ENCODE measurements at places on chromosomes 6 and 20.
A peak's percentile ranks its signal among the peaks of the same experiment; 100 is the strongest.

GRCh38 chr6:45924763-45925342, 90.8 kb downstream of the CLIC5 start:
- DNase-seq = no peak

- DNase-seq = no peak
Observed at GRCh38 chr6:37218511-37218910, 39.1 kb upstream of the TBC1D22B start.

- no peak for DNase-seq
Observed at GRCh38 chr6:70456735-70457134, 43.4 kb downstream of the FAM135A start.

DNA sequence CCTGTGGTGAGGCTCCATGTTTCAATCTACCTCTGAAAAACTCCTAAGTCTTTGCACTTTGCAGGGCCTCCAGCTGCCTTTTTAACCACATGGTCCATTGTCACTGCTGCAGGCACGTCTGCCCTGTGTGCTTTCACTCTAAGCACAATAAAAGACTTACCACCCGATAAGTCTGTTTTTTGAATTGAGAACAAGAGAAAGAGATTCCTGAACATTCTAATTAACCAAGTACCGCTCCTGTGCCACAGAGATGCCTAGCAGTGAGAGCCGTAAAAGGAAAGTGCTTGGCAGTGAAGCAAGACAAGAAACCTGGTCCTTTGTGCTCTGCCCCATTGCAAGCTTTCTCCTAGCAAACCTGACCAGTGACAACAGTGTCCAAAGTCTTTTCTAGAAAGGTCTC, 487.6 kb upstream of the FLRT3 start:
- no peak for DNase-seq

DNA sequence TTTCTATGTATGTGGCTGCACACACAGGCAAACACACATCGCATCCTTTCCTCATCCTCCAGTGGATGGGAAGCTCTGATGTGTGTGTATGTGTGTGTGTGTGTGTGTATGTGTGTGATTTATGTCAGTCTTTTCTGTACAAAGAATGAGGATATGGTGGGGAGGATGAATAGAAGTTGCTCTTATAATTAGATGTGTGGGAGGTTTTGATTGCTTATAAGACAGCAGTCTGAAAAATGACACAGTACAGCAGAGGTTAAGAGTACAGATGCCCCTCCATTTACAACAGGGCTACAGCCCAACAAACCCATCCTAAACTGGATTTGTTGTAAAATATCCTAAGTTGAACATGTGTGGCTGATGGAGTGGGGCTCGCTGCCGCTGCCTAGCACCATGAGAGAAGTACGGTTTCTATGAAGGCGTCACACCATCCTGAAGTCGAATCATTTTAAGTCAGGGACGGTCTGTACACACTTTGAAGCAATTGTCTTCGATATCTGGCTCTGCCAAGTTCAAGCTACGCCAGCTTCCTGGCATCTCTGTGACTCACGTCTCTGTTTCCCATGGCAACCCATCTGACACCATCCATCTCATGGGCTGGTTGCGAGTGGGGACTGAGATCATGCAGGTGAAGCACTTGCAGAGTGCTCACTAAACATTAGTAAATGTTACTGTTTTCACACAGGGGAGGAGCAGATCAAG, 252.6 kb downstream of the MYLK4 start:
- peak; percentile 23 for DNase-seq

- no peak for DNase-seq
Observed at GRCh38 chr20:35956616-35957015, 2.3 kb upstream of the SCAND1 start.

DNA sequence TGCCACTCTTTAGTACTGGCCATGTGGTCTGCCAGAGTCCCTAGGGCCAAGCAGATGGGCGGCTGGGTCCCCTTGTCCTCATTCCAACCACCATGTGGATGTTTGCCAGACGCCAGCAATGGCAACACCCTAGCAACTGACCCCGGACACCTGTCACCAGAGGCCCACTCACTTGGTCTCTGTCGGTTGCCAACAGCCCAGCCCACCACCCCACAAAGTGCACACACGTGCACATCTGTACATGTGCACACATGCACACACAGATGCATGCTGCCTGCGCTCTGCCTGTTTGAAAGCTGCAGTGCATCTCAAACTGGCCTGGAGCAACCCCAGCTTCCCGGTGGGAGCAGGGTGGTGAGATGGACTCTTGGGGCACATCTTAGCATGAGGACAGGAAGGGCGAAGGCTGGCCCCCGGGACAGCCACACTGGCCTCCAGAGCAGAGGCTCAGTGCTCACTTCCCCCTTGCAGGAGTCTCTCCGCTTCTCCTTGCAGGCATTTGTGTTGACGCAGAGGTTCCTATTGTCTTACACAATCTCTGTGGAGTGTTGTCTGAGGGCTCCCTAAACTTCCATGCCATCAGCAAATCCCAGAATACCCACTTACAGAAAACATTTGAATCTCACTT, 54.0 kb downstream of the PSMG4 start:
- DNase-seq = peak; percentile 49

- DNase-seq = no peak
Observed at GRCh38 chr6:34554291-34555006, 1.7 kb downstream of the SPDEF start.

GRCh38 chr6:7243179-7243981, 69.6 kb downstream of the SSR1 start:
- DNase-seq = no peak

DNA sequence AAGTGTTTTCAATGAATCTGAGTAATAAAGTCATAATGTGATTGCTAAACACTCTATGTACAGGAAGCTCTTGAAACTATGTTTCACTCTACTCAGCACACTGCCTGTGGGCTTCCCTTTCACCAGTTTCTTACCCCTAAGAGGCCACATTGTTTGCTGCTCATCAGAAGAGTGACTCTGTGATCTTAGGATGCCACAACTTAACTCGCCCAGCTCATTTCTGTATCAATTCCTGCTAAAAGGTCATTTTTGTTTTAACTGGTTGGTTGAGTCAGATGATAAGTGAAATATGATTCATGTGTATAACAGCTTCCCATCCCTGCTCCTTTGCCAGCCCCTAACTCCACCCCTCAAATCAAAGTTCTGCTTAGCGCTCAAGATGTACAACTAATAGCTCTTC, 9.8 kb upstream of the NDUFAF4 start:
- DNase-seq = no peak

- DNase-seq = no peak
Observed at GRCh38 chr20:38501858-38502436, 29.3 kb downstream of the RALGAPB start.

- no peak for DNase-seq
Observed at GRCh38 chr20:43894491-43894890, 20.2 kb upstream of the TOX2 start.

- no peak for DNase-seq
Observed at GRCh38 chr6:44698602-44699001, 311.1 kb downstream of the CDC5L start.

DNA sequence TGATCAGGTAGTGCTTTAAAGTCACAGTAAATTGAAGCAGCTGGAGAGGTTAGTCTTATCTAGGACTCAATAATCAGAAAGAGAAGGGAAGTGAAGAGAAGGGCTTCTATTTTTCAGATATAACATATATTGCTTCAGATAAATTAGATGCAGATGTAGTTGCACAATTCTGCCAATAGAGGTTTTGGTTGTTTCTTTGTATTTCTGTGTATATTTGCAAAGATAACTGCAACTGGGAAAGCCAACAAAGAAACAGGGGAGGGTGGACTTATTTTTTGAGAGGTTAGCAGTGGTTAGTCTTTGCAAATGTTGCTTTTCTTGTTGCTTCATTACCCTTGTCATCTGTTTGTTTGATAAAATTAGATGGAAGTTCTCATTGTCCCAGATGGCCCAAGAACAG, 106.6 kb downstream of the ADGRG6 start:
- no peak for DNase-seq

GRCh38 chr6:37867756-37868446, 48.4 kb downstream of the ZFAND3 start:
- DNase-seq = no peak

- DNase-seq = no peak
Observed at GRCh38 chr6:126939784-126940183, 178.7 kb upstream of the RSPO3 start.

GRCh38 chr20:44071526-44072111, 115.4 kb downstream of the JPH2 start:
- no peak for DNase-seq

- no peak for DNase-seq
Observed at GRCh38 chr6:41568585-41569384, 22.6 kb downstream of the FOXP4 start.

DNA sequence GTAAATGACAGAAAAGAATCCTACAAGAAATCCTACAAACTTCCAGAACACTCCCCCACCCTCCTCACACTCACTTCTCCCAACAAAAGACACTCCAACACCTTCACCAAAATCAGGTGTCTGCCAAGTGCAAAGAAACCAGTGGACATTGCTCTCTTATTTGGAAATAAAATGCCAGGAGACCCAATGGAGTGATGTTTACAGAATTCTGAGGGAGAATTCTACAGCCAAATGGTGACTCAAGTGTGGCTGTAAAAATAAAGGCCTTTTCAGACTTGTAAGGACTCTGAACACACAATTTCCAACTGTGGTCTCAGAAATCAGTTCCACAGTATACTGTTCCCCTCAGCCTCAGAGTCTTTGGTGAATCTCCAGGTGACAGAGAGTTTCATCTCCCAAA, 109.6 kb upstream of the CARMIL1 start:
- no peak for DNase-seq

DNA sequence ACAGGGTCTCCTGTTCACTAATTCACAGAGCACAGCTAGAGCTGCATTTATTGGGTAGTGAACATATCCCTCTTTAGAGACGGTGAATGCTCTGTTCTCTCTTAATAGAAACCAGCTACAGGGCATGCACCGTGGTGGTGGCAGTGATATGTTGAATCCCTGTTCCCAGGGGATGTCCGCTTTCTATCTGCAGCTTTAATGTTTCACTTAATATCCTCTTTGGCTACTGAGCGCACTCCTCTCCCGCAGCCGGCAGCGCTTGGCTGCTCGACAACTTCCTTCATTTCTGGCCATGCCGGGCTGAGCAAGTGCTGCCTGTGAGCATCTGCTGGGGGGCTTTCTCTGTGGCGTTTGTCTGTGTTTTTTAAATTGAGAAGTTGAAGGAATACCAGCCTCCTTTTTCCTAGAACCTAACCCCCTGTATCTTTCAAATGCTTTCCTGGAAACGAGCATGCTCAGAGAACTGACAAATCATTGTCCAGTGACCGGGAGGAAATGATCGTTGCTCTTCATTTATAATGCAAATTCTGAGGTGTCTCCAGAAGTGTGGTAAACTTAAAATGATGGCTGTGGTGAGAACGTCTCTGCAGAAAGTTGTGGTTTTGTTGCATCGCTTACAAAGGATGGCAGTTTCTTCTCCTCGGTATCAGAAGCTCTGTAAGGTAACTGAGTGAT, 297.9 kb downstream of the UTRN start:
- DNase-seq = no peak
